Activated T-helper 9 cell treated with anti-CD3 and anti-CD28 coated beads, Interleukin-2, amount 50 U/mL, for 16 hours (primary cell): ENCODE measurements at places on chromosomes 6 and 20.
A peak's percentile ranks its signal among the peaks of the same experiment; 100 is the strongest.

DNA sequence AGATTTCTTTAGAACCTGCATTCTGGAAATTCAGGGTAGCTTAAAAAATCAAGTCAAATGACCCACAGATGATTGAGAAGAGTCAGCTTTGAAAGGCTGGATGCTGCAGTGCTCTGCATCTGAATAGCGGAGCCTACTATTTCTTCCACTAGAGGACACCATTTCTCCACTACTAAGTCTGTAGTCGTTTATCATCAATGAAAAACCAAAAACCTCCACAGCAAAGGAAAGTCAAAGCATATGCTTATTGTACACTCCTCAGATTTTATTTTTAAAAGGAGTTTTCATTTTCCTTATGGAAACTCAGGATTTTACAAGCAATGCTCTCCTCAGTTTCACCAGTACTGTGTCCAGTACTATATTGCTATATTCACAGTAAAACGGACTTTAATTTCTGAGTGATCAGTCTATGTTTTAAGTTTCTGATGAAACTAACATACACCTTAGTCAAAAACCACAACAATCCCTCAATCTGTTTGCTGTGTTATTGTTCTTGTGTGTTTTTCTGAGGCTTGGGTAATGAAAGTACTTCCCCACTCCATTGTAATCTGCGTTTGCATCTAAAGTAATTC, 50.5 kb upstream of the ENPP5 start:
- no peak for DNase-seq

- no peak for DNase-seq
Measured at GRCh38 chr20:47708953-47709833, 76.1 kb downstream of the SULF2 start.

GRCh38 chr6:133918208-133918930, 29.5 kb downstream of the TCF21 start:
- no peak for DNase-seq

- DNase-seq, result no peak
Measured at GRCh38 chr6:124699038-124699437, 263.2 kb upstream of the RNF217 start.

GRCh38 chr6:21109391-21110178, 484.0 kb upstream of the SOX4 start:
- no peak for DNase-seq

GRCh38 chr20:41508335-41508734, 109.8 kb downstream of the CHD6 start:
- no peak for DNase-seq

GRCh38 chr6:32529697-32530430, at the start of gene HLA-DRB5:
TSS of gene HLA-DRB5 (minus strand) at chr6:32530287. CDS start at chr6:32530224, 63 bp downstream.
- DNase-seq, result no peak

- no peak for DNase-seq
Measured at GRCh38 chr6:135851442-135852271, at the start of gene PDE7B. TSS of gene PDE7B (plus strand) at chr6:135851701.

GRCh38 chr6:27759930-27760329, 152.3 kb downstream of the OR2B2 start:
- no peak for DNase-seq

- no peak for DNase-seq
Measured at GRCh38 chr6:38640216-38640909, 634 bp upstream of the BTBD9 start.

DNA sequence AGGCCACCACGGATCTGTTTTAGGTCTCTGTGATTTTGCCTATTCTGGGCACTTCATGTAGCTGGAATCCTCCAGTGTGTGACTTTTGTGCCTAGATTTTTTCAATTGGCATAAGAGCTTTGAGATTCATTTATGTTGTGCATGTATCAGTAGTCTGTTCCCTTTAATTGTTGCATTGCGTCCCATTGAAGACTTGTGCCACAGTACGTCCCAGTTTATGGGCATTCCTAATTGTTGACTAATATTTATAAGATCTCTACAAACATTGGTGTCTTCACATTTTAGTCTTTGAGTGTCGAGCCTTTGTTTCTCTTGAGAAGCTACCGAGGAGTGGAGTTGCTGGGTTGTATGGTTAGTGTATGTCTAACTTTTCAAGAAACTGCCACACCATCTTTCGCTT, 704 bp upstream of the FAM210B start:
- no peak for DNase-seq

- no peak for DNase-seq
Measured at GRCh38 chr20:1302685-1303541, 26.0 kb downstream of the SDCBP2 start.

GRCh38 chr20:3045816-3046676, at the start of gene MRPS26:
TSS of gene MRPS26 (plus strand) at chr20:3046052. CDS start at chr20:3046069, 17 bp downstream.
- DNase-seq, result peak; percentile 74

- DNase-seq, result no peak
Measured at GRCh38 chr20:49225896-49226295, 6.7 kb downstream of the DDX27 start.

GRCh38 chr6:159686040-159686439, 7.0 kb downstream of the SOD2 start:
- DNase-seq, result no peak

- DNase-seq, result no peak
Measured at GRCh38 chr6:164929408-164929977, 379.9 kb downstream of the C6orf118 start.

GRCh38 chr6:149357726-149358538, 40.4 kb downstream of the TAB2 start:
- no peak for DNase-seq

DNA sequence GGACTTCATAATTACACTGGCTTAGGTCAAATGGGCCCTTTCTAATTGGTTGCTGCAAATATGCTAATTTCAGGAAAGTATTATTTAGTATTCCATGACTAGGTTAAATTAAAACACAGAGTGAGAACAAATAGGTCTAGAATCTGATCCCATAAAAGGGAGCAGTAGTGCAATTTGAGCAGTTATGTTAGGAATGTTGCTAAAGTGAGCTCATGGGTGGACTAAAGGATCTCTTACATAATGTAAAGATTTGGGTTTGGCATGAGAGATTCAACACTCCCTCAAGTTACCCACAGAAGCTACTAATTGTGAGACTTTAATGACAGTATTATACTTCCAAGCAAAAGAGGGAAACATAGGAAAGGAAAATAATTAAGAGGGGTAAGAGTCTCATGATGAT, 109.1 kb downstream of the C6orf58 start:
- DNase-seq, result no peak

DNA sequence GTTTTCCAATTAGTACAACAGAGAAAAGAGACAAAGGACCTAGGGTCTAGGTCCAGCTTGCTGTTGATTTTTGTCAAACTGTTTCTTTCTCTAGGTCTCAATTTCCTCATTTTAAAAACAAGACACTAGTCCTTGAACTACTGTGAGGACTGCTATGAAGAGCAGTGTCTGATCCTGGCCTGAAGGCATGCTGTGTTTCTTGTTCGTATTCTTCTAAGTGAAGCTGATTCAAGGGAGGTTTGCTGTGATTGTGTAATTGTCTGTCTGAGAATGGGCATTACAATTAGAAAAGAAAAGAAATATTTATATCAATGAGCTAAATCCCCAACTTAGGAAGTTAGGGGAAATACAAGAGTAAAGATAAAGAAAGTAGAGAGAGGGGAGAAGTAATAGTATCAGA, 228.2 kb upstream of the SUPT3H start:
- no peak for DNase-seq

DNA sequence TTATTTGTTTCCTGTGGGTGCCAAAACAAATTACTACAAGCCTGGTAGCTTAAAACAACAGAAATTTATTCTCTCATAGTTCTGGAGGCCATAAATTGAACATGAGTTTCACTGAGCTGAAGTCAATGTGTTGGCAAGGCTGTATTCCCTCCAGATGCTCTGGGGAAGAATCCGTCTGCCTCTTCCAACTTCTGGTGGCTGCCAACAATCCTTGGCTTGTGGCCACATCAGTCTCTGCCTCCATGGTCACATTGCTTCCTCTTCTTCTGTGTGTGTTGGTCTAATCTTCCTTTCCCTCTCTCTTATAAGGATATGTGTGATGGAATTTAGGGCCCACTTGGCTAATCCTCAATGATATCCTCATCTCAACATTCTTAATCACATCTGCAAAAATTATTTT, 92.8 kb upstream of the EPB41L1 start:
- no peak for DNase-seq

DNA sequence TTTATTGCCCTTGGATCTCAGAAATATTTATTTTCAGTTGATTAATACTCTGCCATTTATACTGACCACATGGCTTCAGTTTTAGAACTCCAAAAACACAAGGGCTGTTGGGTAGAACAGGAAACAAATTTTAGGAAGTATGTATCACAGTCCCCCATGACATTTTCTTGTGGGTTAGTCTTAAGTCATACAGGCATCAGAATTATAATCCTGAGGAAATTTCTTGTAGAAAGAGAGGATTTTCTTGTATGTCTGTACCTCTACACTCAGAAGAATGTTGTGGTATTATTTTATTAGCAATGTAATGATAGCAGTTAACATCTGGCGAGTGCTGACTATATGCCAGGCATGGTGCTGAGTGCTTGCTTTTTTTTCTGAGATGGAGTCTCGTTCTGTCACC, 302.9 kb downstream of the CLIC5 start:
- DNase-seq, result no peak

- no peak for DNase-seq
Measured at GRCh38 chr20:16556301-16556700, 16.9 kb downstream of the KIF16B start.

DNA sequence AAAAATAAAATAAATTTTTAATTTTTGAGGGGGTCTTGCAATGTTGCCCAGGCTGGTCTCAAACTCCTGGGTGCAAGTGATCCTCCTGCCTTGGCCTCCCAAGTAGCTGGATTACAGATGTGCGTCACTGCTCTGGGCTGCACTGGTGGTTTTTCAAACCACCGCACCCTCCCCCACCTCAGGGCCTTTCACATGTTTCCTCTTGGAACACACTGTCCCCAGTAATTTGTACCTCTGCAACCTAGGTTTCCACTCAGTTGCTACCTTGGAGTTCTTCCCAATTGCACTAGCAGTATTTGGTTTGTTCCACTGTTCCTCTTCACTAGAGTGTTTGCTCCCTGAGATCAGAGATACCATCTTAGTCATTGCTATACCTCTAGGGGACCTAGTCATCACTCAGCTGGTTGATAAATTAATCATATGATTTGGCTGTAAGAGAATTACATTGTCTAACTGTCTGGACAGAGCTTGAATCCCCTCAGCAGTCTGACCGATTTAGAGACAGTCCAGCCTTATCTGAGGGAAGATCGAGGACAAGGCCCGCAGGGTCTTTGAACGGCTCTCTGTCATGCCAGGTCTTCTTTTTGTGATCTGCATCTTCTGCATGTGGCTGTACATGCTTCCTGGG, 32.0 kb downstream of the CEP43 start:
- DNase-seq, result no peak

GRCh38 chr6:22943327-22943726, 374.0 kb downstream of the HDGFL1 start:
- no peak for DNase-seq

DNA sequence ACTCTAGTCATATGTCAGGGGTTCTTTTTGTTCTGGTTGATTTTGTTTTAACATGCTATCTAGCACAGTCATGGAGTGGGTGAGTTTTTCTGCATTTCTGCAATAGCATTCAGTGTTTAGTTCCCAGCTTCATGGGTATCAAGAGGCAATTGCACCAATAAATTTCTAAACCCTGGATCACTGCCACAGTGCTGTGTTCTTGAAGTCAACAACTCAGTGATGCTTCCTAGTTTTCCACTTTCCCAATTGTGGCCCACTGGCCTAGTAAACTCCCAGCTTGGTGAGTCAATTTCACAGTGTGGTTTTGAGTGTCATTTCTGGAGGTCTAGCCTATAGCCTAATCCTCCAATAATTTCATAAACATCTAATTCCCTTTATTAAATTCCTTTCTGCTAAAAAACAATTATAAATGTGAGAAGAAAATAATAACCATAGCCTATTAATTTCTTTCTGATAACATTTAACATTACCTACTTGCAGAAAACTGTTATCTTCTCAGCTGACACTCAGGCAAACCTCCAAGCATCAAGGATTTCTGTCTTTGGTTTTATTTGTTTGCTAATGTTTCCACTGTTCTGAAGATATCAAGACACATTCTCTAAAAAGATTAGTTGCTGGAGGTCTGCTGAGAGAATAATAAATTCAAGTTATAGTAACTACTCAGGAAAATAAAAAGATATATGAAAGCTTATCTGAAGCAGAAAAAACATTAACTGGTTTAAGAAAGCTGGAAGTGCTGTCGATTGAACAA, 89.9 kb downstream of the PDE7B start:
- DNase-seq, result no peak

DNA sequence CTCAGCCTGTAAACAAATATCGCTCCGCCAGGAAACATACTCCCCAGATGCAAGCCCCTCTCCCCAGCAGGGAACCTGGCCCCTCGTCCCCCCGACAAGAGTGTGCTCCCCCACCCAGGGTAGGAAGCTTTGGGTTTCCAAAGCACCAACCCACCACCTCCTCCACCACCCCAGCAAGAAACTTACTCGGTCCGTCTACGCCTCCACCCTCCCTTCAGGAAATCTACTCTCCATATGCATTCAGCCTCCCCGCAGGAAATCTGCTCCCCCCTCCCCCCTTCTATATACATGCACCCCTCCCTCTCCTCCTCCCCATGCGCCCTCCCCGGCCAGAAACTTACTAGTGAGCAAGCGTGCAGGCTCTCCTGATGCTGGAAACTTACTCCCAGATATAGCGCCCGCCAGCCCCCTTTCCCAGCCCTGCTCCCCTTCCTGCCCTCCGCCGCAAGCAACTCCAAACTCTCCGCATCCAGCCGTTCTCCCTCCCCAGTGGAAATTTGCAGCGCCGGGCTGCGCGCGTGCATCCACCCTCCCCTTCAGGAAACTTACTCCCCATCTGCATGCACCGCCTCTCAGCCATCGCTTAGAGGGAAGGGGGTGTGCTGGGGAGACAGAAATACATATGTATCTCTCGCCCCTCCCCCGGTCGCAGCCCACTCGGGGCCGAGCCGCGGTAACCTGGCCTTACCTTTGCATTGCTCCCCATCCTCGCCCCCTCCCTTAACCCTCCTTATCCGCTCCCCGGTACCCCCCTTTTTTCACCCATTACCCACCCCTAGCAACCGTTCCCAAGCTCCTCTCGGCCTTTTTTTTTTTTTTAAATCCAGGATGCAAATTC, at the start of gene TRERF1:
TSS of gene TRERF1 (minus strand) at position 594 of the 838 bp plus-strand sequence. CDS start 182,336 bp downstream, outside the sequence.
- DNase-seq, result peak; percentile 27

DNA sequence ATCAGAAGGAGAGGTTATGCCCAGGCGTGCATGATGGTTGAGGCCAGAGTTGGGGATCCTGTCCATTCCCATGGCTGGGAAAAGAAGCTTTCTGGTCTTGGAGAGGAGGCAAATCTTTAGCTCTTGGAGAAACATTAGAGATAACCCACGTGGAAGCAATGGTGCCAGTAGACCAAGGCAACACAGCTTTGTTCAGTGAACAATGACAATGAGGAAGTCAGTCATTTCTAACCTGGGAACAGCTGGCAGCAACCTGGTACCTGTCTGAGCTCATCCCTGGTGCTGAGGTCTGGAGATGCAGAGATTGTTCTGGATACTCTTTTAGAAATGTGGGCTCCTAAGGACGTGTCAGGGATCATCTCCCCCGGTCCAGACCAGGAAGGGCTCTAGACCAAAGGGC, 76.7 kb upstream of the PAX1 start:
- DNase-seq, result no peak

DNA sequence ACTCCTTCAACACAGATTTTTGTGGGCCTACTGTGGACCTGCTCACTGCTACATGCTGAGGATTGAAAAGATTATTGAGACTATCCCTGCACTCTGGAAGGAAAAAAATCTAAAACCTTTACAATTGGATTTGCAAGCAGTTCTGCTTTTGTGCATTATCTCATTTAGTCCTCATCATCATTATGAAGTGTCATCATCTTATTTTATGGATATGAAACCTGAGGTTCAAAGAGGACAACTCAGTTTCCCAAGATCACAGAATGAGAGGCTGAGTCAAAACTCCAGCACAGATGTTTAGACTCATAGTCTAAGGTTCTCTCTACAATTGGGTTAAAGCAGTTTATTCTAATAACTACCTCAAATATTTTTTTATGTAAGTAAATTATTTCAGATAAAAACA, 160.2 kb upstream of the MARCKS start:
- DNase-seq, result no peak
